ENCODE measurements at places on chromosomes 11 and 22.
A peak's percentile ranks its signal among the peaks of the same experiment; 100 is the strongest.

DNA sequence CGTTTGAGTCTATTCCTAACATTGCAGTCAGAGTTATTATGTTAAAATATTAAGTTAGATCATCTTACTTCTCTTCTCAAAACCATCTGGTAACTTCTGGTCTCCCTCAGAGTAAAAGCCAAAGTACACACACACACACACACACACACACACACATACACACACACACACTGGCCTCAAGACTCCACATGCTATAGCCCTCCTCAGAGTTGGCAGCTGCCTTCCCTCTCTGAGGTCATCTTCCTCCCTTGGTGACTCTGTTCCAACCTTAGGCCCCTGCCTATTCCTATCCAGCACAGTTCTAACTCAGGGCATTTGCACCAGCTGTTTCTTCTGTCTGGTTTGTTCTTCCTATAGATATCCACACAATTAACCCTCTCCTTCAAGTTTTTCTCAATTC is 272.0 kb upstream of the SESN3 start:
- DNase-seq, result no peak

DNA sequence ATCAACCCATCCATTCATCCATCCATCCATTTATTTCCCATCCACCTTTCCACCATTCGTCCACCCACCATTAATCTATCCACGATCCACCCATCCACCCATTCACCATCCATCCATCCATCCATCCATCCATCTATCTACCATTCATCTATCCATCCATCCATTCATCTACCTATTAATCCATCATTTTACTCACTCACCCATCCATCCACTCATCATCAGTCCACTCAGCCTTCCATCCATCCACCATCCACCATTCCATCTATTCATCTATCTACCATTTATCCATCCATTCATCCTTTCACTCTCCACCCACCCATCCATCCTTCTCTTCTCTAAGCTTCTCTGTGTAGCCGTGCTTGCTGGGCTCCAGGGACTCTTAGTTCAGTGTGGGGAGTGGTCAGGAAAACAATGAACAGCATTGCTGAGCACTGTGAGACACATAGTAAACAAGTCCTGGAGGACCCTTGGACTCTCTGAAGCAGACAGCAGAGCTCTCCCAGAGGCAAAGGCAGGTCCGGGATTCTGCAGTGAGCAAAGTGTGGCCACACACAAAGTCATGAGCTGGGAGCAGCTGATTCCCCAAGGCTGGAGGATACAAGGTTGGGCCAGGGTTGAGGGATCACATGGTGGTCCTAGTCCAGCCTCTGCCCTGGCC is 642.2 kb downstream of the BRD1 start:
- DNase-seq, result no peak

- no peak for DNase-seq
These were observed 9.9 kb downstream of the MICAL2 start for GRCh38 chr11:12120031-12121008.

DNA sequence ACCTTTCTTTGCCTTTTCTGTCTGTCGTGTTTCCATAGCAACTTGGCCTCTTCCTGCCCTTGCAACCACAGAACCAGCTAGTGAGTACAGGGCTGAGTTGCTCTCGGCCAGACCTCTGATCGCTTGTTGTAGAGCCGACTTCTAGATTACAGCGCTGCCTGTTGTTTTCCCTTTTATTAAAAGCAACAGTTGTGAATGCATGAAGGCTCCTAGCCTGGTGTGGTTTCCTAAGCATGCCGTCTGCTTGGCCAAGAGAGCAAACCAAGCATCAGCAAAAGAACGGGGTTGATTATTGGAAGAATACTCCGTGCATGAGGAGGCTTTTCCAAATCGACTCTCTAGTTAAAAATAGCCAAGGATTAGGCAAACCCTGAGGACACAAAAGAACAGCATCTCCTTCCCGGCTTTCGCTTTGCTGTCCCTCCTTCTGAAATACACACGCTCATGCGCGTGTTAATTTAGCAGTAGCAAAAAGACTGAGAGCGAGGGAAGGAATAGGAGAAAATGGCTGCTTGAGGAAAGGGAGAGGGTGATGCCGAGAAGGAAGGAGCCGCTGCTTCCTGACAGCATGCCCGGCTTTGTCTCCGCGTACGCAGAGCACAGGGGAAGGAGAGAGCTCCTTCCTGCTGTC is 71.5 kb upstream of the TTC12 start:
- no peak for DNase-seq

- DNase-seq, result peak; percentile 72
These were observed 2.3 kb downstream of the GATD1 start for GRCh38 chr11:774873-775592.

- DNase-seq, result no peak
These were observed 18.1 kb upstream of the PICK1 start for GRCh38 chr22:38038890-38039812.

GRCh38 chr11:19953336-19953735 is 206.9 kb downstream of the DBX1 start:
- DNase-seq, result peak; percentile 49

- DNase-seq, result peak; percentile 5
These were observed 220.1 kb upstream of the E2F8 start for GRCh38 chr11:19460718-19461405.

DNA sequence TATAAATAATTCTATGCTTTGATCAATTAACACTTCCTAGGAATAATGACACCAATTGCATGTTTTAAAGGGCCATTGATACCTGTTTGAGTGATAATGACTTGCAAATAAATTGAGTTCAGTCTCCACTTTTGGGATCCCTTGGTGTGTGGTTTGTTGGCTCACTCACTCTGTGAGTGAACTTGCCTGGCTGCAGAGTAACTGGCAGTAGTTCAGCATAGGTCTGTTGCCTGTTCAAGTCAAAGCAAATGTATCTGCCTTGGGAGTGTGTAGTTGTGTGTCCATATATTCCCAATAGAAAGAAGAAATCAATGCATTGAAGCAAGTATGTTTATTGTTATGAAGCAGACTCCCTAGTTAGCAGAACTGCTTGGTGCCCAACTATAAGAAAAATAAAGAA is 49.3 kb downstream of the TRIM44 start:
- no peak for DNase-seq

- no peak for DNase-seq
These were observed 23.3 kb upstream of the FAM181B start for GRCh38 chr11:82756765-82757639.

DNA sequence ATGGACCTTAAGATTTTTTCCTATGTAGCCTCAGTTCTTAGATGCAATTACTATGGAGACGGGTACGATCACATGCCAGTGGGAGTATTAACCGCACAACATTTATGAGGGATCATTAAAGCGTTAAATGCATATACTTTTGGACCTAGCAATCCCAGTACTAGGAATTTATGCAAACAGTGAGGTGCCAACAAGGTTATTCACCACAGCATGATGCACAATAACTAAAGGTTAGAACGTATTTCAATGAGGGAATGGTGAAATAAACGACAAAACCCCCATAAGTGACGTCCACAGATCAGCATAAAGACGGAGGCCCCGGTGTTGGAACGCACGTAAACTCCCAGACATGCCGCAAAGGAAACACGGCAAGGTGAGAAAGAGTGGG is 539 bp downstream of the SIRT3 start:
- no peak for DNase-seq

GRCh38 chr11:61928606-61929005 is 11.2 kb upstream of the RAB3IL1 start:
- DNase-seq, result no peak

DNA sequence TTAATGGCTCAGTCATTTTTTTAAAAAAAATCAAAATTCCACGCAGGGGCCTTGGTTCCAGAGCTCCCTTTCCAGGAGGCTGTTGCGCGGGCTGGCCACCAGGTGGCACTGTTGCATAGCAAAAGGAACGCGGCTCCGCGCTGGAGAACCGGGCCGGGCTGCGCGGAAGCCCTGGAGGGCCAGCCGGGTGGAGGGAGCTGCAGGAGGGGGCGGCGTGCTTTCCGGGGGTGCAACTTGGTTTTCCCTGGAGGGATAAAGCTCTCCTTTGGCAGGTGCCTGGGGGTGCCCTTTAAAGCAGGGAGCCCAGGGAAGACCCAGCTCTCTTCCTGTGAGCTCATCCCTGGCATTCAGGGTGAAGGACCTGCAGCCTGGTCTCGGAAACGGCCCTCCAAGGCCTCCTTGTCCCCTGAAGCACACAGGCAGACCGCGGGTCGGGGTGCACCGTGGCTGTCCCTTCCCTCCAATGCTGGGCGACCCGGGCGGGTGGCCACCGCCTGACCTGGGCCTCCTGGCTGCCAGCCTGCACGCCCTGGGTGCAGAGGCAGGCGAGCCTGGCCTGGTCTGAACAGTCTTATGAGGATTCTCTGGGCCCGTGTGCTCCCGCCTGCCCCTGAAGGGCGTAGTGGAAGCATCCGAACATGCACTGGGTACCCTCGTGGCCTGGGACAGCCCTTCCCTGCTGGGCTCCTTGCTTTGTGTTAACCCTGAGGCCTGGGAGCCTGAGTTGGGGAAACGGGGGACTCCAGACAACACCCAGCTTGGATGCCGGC is 23.4 kb downstream of the KRTAP5-5 start:
- DNase-seq, result peak; percentile 40

DNA sequence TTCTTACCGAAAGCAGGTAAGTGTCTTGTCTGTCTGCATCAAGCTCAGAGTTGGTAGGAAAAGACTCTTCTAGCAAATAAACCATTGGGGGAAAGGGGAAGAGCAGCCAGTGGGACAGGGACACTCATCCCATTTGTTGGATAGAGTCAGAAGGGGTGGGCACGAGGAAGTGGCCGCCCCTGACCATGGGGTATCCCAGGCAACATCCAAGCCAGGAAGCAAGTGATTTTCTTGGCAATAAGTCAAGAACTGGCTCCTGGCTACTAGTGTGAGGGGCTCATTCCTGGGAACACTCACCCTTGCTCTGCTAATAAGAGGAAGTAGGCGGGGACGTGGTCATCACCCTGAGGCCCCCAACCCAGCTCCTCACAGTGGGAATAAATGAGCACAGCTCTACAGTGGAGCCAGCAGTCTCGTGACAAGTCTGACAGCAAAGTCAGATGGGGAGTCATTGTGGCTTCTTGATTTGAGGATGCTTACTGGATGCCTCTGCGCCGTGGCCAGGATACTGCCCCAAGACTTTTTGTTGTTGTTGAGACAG is 6.7 kb downstream of the SLC25A18 start:
- peak; percentile 65 for DNase-seq

- DNase-seq, result peak; percentile 97
These were observed 101.0 kb downstream of the PTPRJ start for GRCh38 chr11:48081151-48082010.

- no peak for DNase-seq
These were observed 5.2 kb upstream of the NAALADL1 start for GRCh38 chr11:65063532-65063931.

- DNase-seq, result no peak
These were observed 11.4 kb downstream of the SLC35F2 start for GRCh38 chr11:107847184-107847583.

- DNase-seq, result no peak
These were observed 120.8 kb downstream of the KCNQ1 start for GRCh38 chr11:2565447-2566222.

GRCh38 chr11:102026959-102027358 is 20.3 kb upstream of the CFAP300 start:
- peak; percentile 6 for DNase-seq

- DNase-seq, result no peak
These were observed 35.0 kb downstream of the TPST2 start for GRCh38 chr22:26554956-26555355.

- DNase-seq, result peak; percentile 33
These were observed 212.1 kb downstream of the NAV2 start for GRCh38 chr11:19924716-19925115.

DNA sequence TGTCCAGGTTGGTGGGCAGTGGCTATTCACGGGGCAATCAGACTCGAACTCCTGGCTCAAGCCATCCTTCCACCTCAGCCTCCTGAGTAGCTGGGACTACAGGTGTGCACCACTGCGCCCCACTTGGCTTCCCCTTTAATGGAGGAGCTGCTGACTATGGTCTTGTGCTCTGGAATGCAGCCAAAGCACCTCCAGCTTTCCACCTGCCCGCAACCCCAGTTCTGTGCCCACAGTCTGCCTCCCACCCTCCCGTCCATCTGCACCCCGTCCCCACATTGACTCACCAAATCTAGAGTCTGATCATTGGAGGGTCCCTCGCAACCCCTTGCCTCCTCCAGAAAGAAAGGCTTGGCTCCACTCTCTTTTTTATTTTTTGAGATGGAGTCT is 41.0 kb downstream of the KCNJ4 start:
- no peak for DNase-seq

DNA sequence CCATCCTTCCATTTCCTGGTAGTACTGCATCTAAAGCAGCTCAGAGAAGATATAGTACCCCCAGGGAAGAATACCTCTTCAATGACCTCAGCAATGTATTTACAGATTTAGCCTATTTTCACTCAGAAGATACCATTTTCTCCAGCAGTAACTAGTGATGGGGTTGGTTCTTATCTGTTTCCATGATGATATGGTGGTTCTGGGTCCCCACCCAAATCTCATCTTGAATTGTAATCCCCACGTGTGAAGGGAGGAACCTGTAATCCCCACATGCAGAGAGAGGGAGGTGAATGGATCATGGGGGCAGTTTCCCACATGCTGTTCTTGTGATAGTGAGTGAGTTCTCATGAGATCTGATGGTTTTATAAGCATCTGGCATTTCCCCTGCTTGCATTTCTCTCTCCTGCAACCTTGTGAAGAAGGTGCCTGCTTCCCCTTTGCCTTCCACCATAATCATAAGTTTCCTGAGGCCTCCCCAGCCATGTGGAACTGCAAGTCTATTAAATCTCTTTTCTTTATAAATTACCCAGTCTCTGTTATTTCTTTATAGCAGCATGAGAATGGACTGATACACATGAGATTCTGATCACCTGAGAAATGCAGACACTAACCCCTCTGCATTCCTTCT is 139.2 kb downstream of the CCDC81 start:
- DNase-seq, result peak; percentile 28

- DNase-seq, result no peak
These were observed 27.8 kb downstream of the LGR4 start for GRCh38 chr11:27444801-27445215.

GRCh38 chr11:117771841-117772240 is 25.2 kb downstream of the DSCAML1 start:
- DNase-seq, result no peak

GRCh38 chr11:129967996-129968395 is 34.6 kb downstream of the PRDM10 start:
- DNase-seq, result no peak

GRCh38 chr11:65606876-65607613 is 7.0 kb downstream of the MAP3K11 start:
- DNase-seq, result no peak

- DNase-seq, result peak; percentile 40
These were observed 9.5 kb downstream of the IRF7 start for GRCh38 chr11:606245-606644.

DNA sequence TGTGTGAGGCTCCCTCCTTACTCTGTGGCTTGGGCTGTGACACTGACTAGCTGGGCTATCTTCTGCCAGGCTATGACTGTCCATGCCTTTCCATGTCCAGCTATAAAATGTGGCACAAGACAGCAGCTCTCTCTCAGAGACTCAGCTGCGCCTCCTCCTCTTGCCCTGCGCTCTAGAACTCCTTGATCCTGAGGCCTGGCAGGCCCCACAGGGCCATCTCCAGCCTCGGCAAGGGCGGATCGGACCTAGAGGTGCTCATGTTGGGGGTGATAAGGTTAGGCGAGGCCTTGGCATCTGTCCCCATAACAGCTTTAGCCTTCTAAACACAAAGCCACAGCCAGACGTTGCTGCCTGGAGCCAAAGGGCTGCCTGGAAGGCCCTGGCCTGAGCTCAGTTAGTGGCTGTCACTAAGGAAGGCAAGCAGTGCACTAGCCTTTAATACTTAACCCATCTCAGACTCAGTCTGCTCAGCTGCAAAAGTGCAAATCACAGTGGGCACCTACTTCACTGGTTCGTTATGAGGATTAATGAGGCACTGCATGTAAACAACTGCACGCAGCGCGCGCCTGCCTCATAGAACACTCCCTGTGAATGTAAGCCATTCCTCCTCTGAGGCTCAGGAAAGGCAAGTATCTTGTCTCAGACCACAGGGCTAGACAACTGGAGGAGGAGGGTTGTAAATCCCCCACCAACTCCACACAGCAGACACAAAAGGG is 1.2 kb downstream of the GUCD1 start:
- DNase-seq, result no peak

All from M059J (cell line).